ENCODE measurements at places on chromosomes 2 and 18.

GRCh38 chr2:160209516-160209856 is 9.4 kb upstream of the ITGB6 start:
- peak; percentile 65 for DNase-seq
- no peaks in the 10 kb centered on the region for H3K36me3 ChIP-seq
- H3K27ac ChIP-seq = peak overlapping the region; percentile 98
- no peak overlapping the region for H3K4me3 ChIP-seq
- H3K4me1 ChIP-seq = peaks cover 60% of the 10 kb centered on the region

DNA sequence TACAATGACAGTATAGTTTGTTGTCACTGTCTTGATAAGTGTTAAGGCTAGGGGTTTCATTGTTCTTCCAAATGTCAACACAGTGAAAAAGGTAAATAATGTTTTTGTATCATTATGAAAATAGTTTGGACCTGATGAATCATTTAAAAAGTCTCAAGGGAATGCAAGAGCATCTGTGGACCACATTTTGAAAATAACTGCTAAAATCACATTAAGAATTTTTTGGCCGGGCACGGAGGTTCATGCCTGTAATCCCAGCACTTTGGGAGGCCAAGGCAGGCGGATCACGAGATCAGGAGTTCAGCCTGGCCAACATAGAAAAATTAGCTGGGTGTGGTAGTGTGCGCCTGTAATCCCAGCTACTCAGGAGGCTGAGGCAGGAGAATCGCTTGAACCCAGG is 10.3 kb downstream of the SCN1A start:
- H3K27ac ChIP-seq = no peak overlapping the region
- no peak for DNase-seq
- no peaks in the 10 kb centered on the region for H3K36me3 ChIP-seq
- H3K4me1 ChIP-seq = no peaks in the 10 kb centered on the region
- no peak overlapping the region for H3K4me3 ChIP-seq

DNA sequence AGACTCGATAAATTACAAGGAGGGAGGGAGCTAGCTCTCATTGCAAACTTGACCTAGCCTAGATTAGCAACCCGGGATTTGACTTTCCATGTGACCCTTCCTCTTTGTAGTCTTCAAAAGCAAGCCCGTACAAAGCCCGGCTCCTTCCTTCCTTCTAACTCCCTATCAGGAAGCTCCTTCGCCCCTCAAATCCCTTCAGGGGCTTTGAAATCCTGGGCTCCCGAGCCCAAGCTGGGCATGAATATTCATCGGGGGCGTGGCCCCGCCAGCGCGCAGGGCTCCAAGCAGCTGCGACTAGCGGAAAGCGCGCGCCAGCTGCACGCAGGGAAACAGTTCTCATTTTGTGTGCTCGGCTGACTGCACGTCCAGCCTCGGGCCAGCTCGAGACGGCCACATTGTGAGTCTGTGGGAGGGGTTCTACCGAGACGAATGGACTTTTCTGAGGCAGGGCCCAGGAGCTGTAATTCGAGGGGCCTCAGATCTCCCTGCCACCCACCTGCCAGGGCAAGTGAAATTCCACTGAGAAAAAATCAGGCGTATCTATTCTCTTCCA is 84.0 kb upstream of the PELI1 start:
- no peaks in the 10 kb centered on the region for H3K36me3 ChIP-seq
- H3K27ac ChIP-seq = no peak overlapping the region
- DNase-seq = peak; percentile 55
- H3K4me1 ChIP-seq = no peaks in the 10 kb centered on the region
- no peaks in the 10 kb centered on the region for H3K27me3 ChIP-seq

DNA sequence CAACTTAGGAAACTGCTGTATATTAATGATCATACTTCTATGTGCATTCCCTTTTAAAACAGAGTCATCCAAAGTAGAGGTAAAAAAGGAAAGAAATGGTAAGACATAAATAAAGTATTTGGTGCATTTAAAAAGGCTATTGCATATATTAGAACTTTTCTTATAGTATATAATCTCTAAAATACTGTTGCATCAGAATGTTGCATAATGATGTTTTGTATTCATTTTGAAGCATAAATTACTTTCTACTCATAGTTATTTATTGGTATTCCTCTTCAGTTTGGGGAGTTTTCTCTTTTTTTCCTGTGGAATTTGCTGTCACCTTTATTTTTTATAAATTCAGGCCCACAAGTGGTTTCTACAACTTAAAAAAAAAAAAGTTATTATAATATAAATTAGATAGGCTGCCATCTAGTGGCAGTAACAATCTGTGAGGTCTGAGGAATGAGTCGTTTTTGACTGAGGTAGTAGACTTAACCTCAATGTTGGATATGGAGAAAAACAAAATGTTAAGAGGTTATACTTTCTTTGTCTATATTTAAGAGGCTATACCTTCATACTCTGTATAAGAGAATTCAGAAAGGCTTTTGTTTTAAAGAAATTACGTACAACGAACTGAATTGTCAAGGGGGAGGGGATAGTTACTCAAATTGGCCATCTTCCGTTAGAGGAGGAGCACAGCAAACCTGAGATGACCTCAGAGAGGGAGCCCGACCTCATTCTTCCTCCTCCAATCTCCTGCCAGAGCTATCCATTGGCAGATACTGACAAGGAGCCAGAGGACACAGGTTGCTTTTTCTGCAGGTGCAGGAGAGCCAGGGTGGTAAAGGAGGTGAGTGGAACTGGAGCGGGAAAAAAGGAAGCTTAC is 23.8 kb downstream of the ANKAR start:
- no peaks in the 10 kb centered on the region for H3K36me3 ChIP-seq
- no peaks in the 10 kb centered on the region for H3K4me1 ChIP-seq
- no peak overlapping the region for H3K27ac ChIP-seq

GRCh38 chr2:180609626-180610340 is 370.6 kb upstream of the UBE2E3 start:
- H3K4me3 ChIP-seq = no peak overlapping the region
- H3K36me3 ChIP-seq = no peaks in the 10 kb centered on the region
- no peaks in the 10 kb centered on the region for H3K4me1 ChIP-seq
- no peaks in the 10 kb centered on the region for H3K27me3 ChIP-seq

- no peaks in the 10 kb centered on the region for H3K27me3 ChIP-seq
- H3K4me3 ChIP-seq = no peak overlapping the region
- H3K36me3 ChIP-seq = no peaks in the 10 kb centered on the region
Measured at GRCh38 chr2:69192176-69192945, 179.4 kb downstream of the ANTXR1 start.

DNA sequence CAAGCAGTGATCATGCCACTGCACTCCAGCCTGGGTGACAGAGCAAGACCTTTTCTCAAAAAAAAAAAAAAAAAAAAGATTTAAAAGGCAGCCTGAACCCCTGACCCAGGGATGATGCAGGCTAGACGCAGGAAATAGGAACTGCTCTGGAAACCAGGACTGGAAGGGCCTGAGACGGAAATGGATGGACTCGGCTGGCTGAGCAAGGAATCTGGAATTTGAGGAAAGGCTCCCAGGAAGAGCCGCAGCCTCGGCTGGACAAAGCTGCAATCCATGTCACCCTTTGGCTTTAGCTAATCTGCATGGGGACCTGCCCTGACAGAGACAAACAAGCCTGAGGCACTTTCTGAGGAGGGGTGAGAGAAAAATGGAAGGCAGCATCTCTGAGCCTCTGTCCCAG is 55.0 kb upstream of the DAPL1 start:
- no peaks in the 10 kb centered on the region for H3K36me3 ChIP-seq
- DNase-seq = no peak
- no peak overlapping the region for H3K27ac ChIP-seq
- no peaks in the 10 kb centered on the region for H3K27me3 ChIP-seq
- peaks cover 15% of the 10 kb centered on the region for H3K4me1 ChIP-seq
